IPS DF 6.9 (cell line): ENCODE measurements at places on chromosomes 7 and 10.

DNA sequence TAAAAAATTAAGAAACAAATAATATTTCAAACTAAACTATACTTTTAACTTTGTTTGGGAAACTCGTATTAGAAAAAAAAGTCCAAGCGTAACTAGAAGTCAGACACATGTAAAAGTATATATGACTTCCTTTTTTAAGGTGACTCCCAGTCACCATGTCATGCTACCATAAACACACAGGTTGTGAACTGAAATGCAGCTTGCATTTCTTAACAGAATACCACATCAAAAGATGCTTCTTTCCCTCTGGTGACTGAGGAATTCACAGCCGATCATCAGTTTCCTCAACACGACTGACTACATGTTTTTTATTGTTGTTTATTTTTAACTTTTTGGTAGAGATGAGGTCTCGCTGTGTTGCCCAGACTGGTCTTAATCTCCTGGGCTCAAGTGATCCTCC is 445.0 kb downstream of the PARD3 start:
- DNase-seq, result no peak

DNA sequence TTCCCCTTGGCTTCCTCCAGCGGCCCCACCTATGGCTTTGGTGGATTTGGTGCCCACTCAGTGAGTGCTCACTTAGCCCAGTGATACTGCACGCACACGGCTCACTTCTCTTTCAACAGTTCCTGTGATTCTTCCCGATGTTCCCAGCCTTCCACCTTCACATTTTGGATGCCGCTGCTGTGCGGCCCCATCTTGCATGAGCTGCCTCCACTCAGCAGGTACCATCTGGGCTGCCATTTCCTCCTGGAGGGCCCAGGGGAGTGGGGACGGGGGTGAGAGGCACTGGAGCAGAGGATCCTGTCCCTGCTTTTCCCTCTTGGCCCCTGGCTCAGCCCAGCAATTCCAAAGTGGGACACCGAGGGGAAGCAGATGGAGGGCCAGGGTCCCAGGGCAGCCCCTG is 323.3 kb upstream of the ZNF32 start:
- no peak for DNase-seq

GRCh38 chr10:44243851-44244510 is 140.9 kb downstream of the CXCL12 start:
- no peak for DNase-seq

GRCh38 chr7:120360918-120361317 is 87.9 kb downstream of the KCND2 start:
- DNase-seq, result no peak

- no peak for DNase-seq
Measured at GRCh38 chr7:63925262-63925625, 73.4 kb upstream of the ZNF722 start.

- no peak for DNase-seq
Measured at GRCh38 chr7:37756797-37757551, 73.4 kb downstream of the GPR141 start.

DNA sequence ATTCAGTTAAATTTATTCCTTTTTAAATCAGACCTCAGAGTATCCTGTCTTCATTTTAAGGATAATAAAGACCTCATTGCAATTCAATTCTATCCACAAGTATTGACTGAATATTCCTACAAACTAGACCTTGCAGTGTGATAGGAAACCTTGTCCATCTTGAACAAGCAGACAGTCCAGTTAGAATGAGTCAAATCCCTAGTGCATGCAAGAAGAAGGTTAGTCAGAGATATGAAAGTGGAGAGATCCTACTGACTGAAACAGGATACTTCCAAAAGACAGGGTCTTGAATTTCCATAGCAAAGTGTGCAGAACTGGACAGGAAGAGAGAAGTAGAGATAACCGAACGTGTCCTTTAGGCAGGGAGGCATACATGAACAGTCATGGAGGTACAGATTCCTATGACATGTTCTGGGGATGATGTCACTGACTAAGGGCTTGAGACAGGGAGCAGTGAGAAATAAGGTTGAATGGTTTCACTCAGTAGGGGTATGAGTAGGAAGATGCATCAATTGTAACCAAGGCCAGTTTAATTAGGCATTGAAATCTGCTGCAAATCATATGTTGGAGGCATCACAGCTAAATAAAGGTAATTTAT is 45.2 kb downstream of the PPP1R3A start:
- DNase-seq, result no peak

DNA sequence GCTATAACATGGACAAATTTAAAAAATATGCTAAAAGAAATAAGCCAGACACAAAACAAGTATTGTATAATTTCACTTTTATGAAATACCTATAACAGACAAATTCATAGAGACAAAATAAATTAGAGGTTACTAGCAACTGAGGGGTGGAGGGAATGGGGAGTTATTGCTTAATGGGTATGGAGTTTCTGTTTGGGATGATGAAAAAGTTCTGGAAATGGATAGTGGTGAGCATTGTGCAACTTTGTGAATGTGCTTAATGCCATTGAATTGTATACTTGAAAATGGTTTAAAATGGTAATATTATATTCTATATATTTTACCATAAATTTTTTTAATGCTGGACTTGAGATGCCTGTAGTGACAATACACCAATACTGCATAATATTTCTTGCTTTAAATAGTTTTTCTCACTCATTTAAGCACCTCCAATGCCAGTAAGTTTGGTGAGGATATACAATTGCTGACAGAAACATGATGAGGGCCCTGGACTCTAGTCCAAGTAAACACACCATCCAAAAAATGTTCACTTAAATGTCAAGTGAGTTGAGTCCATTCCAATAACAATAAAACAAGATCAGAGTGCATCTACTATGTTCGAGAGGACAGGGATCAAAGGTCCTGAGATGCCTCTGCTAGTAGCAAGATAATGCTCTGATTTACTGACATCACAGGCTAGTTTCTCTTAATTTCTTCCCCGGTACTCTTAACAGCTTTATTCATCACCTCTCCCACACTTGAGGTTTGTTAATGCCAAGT is 71.9 kb downstream of the NT5C2 start:
- DNase-seq, result no peak

GRCh38 chr10:48535416-48536155 is 69.3 kb downstream of the ARHGAP22 start:
- DNase-seq, result no peak

GRCh38 chr7:135238112-135238744 is 4.6 kb downstream of the STRA8 start:
- no peak for DNase-seq

- DNase-seq, result no peak
Measured at GRCh38 chr10:17790651-17791050, 18.5 kb upstream of the MRC1 start.

GRCh38 chr7:156932006-156932405 is 17.5 kb upstream of the NOM1 start:
- no peak for DNase-seq

- no peak for DNase-seq
Measured at GRCh38 chr7:134031835-134032617, 95.1 kb upstream of the LRGUK start.
